ENCODE measurements at places on chromosomes 6 and 20. TPM values are rescaled to one million over a fixed set of nuclear protein-coding genes. Genes with fewer than 3 reads are reported as not detected.

- no peaks in the 10 kb centered on the region for H3K27me3 ChIP-seq
- no peaks in the 10 kb centered on the region for H3K36me3 ChIP-seq
- DNase-seq, result no peak
- peaks cover 13% of the 10 kb centered on the region for H3K4me1 ChIP-seq
Observed at GRCh38 chr6:6704103-6705060, 115.9 kb downstream of the LY86 start.

DNA sequence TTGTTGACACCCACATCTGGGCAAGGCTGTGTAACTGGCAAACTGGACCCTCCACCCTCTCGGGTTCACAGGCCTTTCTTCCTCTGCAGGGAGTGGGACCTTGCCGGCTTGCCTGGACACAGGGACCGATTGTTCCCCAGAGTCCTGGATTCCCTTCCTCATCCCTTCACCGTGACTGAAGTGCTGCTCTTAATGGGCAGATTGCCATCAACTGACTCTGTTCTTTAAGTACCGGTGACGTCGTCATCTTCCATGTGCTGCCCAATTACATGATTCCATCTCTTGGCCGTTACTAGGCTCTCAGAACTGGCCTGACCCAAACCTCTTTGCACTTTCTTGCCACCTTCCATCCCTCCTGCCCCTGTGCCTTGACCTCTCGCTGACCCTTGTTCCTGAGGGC lies 85.4 kb downstream of the EYA4 start:
- no peaks in the 10 kb centered on the region for H3K27me3 ChIP-seq
- H3K4me3 ChIP-seq, result no peak overlapping the region
- no peak for DNase-seq
- no peaks in the 10 kb centered on the region for H3K36me3 ChIP-seq
- no peaks in the 10 kb centered on the region for H3K4me1 ChIP-seq
- no peak overlapping the region for H3K27ac ChIP-seq

DNA sequence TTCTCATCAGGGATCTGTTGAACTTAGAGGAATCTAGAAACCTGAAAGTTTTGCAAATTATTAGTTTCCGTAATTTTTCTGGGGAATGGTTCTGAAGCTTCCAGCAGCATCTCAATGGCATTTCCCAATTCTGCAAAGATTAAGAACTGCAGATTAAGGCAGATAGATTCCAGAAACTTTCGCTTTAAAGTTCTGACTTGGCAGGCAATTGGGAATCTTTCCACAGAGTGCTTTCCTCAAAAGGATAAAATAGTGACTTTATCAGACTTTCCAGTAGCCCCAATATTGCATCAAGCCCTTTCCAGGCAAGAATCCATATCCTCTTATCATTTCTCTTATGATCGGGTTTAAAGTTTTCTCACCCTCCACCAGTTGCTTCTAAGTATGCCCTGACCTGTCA lies 261.1 kb downstream of the FNDC1 start:
- no peak for DNase-seq
- no peaks in the 10 kb centered on the region for H3K4me1 ChIP-seq
- no peak overlapping the region for H3K27ac ChIP-seq
- peaks cover 9% of the 10 kb centered on the region for H3K27me3 ChIP-seq

- no peaks in the 10 kb centered on the region for H3K36me3 ChIP-seq
- H3K4me1 ChIP-seq, result peaks cover 38% of the 10 kb centered on the region
- peak overlapping the region; percentile 97 for H3K27ac ChIP-seq
- no peaks in the 10 kb centered on the region for H3K27me3 ChIP-seq
Observed at GRCh38 chr20:23362392-23363256, 642 bp downstream of the GZF1 start.

KCNK5 gene
- total RNA-seq, result not detected

CRIP3 gene
- total RNA-seq, result not detected

DNAH8 gene
- not detected for total RNA-seq
